ENCODE measurements at places on chromosomes 2 and 18.

- DNase-seq, result no peak
Measured at GRCh38 chr2:235762832-235763598, 269.2 kb downstream of the AGAP1 start.

DNA sequence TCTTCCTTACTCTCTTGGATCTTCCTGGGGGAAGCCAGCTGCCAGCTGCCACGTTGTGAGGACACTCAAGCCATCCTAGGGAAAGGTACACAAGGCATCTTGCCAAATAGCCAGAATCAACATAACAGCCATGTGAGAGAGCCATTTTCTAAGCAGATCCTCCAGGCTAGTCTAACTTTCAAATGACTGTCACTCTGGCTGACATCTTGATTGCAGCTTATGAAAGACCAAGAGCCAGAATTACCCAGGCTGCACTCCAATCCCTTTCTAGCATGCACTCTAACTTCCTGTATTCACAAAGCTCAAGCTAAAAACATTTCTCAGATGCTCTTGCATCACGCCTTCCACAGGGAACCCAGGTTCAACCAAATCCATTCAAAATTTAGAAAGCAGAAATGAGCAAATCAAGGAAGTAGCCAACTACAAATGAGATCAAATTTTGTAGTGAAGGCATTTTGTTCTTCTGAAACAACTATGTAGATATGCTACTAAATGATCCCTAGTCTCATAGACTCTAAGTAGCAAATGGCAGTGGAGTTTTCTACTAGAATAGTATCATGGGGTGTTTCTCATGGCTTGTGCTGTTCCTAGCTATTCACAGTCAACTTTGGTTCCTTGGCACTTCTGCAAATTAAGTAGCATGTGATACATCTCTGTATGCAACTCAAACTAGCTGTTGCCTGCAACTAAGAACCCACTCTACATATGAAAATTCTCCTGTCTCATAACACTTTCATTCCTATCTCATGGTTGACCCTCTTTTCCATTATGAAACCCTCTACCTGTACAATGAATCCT lies 281.9 kb downstream of the ZEB2 start:
- peak; percentile 47 for DNase-seq

DNA sequence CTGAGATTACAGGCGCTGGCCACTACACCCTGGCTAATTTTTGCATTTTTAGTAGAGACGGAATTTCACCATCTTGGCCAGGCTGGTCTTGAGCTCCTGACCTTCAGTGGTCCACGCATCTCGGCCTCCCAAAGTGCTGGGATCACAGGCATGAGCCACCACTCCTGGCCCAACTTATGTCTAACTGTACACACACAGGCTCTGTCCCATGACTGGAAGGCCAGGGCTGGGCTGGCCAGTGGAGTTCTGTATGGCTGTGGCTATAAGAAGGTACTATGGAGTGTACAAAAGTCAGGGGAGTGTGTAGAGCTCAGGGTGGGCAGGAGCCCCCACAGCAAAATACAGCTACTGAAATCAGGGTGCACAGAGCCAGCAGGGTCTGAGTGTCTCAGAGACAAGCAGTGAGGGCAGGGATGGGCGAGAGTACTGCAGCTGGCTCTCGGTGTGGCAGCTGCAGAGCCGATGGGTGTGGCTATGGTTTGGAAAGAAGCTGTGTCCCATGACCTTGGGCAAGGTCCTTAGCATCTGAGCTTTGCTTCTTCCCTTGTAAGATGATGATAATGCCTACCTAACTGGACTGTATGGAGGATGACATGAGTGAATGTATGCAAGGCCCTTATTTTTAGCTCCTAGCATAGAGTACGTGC lies 10.4 kb upstream of the MSGN1 start:
- DNase-seq, result no peak

DNA sequence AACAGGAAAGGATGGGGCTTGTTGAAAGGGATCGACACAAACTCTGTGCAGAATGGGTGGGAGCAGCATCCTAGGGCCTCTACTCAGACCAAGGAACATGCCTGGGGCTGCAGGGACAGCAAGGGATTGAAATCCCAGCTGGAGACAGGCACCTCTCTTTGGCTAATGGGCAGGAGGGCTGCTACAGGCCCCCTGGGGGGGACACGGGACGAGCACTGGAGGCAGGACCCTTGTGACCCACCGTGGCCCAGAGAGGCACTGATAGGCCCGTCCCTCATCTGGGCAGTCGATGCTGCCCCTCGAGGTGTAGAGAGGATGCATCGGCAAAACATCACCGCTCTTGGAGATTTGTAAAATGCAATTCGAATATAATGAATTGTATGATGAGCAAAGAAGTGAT lies 5.1 kb downstream of the HS1BP3 start:
- DNase-seq, result no peak

GRCh38 chr2:71215447-71215846 lies 11.5 kb downstream of the PAIP2B start:
- no peak for DNase-seq

All from pons (tissue), 1 donor.